ENCODE measurements at places on chromosomes 3 and 15. TPM values are rescaled to one million over a fixed set of nuclear protein-coding genes. Genes with fewer than 3 reads are reported as not detected.

GRCh38 chr3:13580256-13581023 lies 31.5 kb downstream of the FBLN2 start:
- no peak for DNase-seq

DNA sequence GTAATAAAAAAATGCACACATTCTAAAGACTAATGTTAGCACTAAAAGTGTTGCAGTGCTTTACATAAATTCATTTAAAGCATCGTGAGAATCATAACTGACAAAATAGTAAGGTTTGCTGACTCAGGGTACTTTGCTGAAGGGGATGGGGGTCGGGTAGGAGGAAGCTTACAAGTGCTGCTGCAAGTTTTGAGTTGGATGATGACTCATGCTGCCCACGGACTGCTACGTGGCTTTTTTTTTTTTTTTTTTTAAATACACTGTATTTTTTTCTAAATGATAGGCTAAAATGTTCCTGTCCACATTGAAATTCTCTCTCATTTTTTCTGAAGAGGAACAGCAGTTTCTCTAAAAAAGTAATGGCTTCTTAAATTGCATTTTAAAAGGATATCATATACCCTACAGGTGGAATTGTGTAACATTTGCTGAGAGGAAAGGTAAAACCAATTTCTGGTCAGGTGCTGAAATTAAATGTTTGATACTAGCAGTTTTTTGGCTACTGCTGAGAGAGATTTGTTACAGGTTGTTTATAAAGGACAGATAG lies 2.2 kb downstream of the MAPK6 start:
- no peak for DNase-seq

GRCh38 chr3:25938566-25939325 lies 148.9 kb downstream of the OXSM start:
- DNase-seq: no peak

GRCh38 chr3:119322021-119322834 lies 28.0 kb downstream of the ARHGAP31 start:
- DNase-seq: no peak

- no peak for DNase-seq
Measured at GRCh38 chr3:33363113-33363800, 76.9 kb downstream of the UBP1 start.

GRCh38 chr3:9251055-9251786 lies 1.8 kb upstream of the SRGAP3 start:
- DNase-seq: no peak

GRCh38 chr3:118292841-118293240 lies 741.8 kb downstream of the IGSF11 start:
- no peak for DNase-seq

- DNase-seq: no peak
Measured at GRCh38 chr3:134623615-134624245, 27.1 kb downstream of the KY start.

GRCh38 chr3:150428562-150428961 lies 20.5 kb downstream of the TSC22D2 start:
- no peak for DNase-seq

DNA sequence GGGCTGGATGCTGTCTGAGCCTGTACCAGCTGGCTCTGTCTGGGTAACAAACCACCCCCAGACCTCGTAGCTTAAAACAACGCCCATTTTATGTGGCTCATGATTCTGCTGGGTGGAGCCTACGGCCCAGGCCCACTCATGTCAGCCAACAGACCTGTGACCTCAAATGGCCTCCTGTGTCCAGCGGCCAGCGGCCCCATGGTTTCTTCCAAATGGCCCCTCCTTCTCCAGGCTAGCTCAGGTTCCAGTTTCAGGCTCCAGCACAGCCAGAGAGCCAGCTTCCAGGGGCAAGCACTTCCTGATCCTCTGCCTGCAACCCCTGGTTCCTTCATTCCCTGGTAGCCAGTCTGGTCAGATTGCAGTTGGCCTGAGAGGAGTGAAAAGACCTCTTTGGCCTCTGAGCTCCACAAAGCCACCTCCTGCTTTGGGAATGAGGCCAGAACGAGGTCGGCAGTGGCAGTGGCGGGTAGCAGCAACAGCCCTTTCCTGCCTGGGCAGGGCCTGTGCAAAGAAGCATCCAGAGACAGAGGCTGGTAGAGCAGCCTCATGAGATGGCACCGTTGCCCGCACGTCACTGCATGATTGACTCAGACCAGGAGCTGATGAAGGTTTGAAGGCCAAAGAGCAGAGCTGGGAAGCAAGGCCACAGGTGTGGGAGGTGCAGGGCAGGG lies 21.0 kb upstream of the PLXNA1 start:
- peak; percentile 45 for DNase-seq

DNA sequence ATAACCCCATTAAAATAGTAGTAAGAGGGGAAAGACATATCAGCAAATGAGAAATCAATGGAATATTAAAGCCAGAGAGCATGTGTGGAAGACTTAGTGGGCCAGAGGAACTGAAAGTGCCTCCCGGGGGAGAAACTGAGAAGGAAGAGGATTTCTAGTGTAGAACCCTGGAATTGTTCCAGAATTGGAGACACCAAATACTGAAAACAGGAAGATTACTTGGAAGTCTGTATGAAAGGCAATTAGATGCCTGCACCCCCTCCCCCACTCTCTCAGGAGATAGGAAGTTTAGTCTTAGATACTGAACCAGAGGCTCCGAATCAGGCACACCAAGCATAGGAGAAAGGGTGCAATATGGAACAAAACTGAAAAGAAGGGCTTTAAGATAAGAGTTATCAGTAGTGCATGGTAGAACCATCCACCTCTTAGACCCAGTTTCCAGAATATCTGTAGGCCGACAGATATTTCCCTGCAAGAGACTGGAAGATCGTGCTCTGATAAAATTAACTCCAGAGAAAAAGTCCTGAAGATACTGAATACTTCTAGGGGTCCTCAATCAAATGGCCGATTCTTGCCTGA lies 32.4 kb downstream of the KLHL18 start:
- DNase-seq: no peak

GRCh38 chr3:35635407-35635806 lies 3.9 kb upstream of the ARPP21 start:
- no peak for DNase-seq

- DNase-seq: no peak
Measured at GRCh38 chr3:1477669-1478068, 384.8 kb downstream of the CNTN6 start.

CACNA2D3 gene
- 5.0 TPM for total RNA-seq

SOX14 gene
- total RNA-seq: 0.14 TPM

GRK7 gene
- 0.18 TPM for total RNA-seq

KBTBD12 gene
- 0.59 TPM for total RNA-seq

STAC gene
- total RNA-seq: under 0.01 TPM

All from uterus (tissue), 4 donors.